ENCODE measurements at places on chromosomes 5 and 9.

DNA sequence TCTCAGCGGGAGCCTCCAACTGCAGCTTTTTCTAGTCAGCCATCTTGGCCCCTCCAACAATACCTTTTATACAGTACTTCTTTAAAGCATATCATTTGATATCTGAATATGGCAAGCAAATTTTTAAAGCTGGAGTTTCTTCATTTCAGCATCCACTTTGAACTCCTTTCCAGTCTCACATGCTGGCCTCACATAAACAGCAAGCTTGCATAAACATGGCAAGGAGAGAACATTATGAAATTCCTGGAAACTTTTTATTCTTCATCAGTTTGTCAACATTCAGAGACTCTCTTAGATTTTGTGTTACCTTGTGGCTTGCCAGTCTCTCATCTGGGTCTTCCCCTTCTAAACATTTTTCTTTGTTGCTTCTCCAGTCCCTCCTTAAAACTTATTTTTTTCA is 745.3 kb downstream of the NR2F1-AS1 start:
- no peak for DNase-seq

- no peak for DNase-seq
These were observed 2.0 kb upstream of the SLC30A5 start for GRCh38 chr5:69091771-69092170.

DNA sequence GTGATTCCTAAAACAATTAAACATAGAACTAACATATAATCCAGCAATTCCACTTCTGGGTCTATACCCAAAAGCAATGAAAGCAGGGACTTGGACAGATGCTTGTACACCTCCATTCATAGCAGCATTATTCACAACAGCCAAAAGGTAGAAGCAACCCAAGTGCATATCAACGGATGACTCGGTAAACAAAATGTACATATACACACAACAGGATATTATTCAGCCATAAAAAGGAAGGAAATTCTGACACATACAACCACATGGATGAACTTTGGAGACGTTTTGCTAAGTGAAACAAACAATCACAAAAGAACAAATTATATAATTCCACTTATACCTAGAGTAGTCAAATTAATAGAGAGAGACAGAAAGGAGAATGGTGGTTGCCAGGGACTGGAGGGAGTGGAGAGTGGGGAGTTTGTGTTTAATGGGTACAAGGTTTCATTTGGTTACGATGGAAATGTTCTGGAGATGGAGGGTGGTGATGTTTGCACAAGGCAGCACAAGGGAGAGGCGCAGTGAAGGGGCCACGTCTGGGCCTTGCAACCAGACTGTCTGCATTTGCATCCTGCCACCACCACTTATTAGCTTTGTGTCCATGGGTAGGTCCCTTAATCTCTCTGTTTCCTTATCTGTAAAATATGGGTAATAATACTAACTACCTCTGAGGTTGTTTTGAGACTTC is 36.3 kb upstream of the RLN1 start:
- no peak for DNase-seq

- peak; percentile 56 for DNase-seq
These were observed at the start of gene DIRAS2 for GRCh38 chr9:90642570-90643539. DIRAS2 (minus strand) TSS chr9:90642824; CDS start chr9:90613827, 28,997 bp downstream.

DNA sequence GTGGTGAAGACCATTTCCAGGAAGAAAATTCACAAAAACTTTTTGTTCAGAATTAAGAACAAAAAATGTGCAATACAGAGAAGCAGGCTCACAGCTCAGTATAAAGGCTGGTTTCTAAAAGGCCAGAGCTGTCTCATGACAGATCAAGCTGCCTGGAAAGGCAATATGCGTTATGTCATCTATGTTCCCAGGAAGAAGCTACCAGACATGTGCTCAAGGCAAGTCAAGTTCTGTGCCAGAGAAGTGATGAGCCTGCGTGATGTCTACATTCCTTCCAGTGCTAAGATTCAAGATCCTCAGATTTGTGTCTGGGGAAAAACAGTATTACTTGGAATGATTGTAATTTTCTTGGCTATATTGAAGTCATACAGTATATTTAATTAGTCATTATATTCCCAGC is 104.3 kb downstream of the PDE4D start:
- DNase-seq, result no peak

DNA sequence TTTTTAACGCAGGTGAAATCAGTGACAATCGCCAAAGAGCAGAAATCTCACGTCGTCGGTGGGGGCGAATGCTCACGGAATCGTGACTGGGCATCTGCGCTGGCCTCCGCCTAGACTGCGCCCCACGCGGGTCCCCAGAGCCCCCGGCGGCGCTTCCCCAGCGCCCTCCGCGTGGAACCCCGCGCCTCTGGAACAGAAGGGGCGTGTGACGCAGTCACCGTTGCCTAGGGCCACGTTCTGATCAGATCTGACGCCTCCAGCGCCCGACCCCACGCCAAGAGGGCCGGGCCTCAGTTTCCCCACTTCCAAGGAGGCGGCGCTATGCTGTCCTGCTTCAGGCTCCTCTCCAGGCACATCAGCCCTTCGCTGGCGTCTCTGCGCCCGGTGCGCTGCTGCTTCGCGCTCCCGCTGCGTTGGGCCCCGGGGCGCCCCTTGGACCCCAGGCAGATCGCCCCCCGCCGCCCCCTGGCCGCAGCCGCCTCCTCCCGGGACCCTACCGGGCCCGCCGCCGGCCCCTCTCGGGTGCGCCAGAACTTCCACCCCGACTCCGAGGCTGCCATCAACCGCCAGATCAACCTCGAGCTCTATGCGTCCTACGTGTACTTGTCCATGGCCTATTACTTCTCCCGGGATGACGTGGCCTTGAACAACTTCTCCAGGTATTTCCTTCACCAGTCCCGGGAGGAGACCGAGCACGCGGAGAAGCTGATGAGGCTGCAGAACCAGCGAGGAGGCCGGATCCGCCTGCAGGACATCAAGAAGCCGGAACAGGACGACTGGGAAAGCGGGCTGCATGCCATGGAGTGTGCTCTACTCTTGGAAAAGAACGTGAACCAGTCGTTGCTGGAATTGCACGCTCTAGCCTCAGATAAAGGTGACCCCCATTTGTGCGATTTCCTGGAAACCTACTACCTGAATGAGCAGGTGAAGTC is at the start of gene FTMT:
FTMT (plus strand) TSS at position 240 of the 932 bp plus-strand sequence; CDS start at position 322, 82 bp downstream.
- DNase-seq, result no peak

DNA sequence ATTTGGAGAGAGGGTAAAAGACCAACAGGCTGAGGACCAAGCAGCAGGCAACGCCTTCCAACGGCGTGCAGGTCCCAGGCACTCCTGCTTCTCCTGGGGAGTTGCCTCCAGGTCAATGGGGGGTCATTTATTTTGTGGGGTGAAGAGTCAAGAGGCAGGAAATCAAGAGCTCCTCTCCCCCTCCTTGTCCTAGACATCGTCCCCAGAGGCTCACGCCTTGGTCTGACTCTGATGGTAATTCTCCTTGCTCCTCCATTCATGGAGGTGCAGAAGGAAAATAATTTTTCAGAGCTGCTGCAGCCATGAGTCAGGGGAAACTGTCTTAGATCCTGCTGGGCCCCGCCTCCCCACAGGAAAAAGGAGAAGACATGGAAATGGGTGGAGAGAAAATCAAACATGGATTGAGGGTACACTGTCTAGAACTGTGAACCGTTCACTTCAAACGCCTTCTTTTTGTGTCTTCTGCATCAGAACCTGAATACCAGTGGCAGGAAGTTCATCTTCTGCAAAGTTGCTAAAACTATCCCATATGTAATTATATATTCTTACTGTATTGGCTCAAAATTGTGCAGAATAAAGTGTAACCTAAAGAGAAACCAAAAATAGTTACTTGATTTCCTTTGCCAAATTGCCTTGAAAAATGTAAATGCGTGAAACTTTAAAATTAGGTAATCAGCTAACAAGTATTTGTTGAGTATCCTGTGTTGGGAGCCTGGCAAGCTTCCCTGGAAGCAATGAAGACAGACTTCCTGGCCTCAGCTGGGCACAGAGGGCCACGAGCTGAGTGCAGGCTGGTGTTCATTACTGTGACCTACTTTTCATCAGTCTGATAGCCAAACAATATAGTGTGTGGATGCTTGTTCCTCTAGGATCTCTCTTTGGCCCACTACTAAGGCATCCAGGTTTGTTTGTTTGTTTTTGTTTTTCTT is 142.0 kb downstream of the CMYA5 start:
- DNase-seq, result no peak

DNA sequence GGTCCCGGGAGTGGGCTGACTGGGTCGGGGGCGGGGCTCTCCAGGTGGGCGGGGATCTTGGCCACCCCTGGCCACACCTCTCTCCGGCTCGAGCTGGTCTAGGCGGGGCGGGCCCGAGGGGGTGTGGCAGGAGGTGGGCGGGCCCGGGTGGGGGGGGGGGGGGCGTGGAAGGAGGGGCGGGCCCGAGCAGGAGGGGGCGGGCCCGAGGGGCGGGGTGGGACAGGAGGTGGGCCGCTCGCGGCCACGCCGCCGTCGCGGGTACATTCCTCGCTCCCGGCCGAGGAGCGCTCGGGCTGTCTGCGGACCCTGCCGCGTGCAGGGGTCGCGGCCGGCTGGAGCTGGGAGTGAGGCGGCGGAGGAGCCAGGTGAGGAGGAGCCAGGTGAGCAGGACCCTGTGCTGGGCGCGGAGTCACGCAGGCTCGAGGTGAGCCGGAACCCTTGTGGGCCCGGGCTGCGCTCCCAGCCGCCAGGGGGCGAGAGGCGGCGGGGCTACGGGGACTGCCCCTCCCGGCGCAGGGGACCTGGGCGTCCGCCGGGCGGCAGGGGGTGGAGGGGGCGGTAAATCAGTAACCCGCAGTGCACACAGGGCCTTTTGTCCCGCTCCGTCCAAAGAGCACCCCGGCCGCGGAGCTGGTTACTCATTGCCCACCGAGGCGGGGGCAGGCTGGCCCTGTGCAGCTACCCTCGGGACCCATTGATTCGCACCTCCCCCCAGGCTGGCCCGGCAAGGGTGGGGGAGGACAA is at the start of gene FGFR4:
FGFR4 (plus strand) TSS at position 262 of the 744 bp plus-strand sequence. CDS start 2,688 bp downstream, outside the sequence.
- DNase-seq, result peak; percentile 29

DNA sequence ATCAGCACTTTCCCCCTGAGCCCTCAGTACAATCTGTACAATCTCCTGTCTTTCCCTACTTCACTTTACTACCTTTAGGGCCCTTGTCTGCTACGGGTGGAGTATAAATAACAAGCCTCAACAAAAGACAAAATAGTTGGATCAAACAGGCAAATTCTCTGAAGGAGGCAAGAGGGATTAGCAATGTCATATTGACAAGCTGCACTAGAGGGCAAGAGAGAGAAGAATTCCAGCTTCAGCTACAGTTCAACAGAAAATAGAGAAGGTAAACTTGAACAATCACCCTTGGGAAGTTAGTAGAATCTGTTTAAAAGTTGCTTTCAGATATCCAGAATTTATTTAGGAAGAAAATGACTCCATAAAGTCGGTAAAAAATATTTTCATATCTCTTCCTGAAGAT is 68.4 kb upstream of the IZUMO3 start:
- DNase-seq, result no peak

- DNase-seq, result no peak
These were observed 34.2 kb downstream of the SUSD1 start for GRCh38 chr9:112140936-112141335.

- DNase-seq, result peak; percentile 45
These were observed 1.0 kb upstream of the EFNA5 start for GRCh38 chr5:107671742-107672210.

GRCh38 chr9:99296291-99296951 is 74.3 kb downstream of the SEC61B start:
- DNase-seq, result peak; percentile 16

DNA sequence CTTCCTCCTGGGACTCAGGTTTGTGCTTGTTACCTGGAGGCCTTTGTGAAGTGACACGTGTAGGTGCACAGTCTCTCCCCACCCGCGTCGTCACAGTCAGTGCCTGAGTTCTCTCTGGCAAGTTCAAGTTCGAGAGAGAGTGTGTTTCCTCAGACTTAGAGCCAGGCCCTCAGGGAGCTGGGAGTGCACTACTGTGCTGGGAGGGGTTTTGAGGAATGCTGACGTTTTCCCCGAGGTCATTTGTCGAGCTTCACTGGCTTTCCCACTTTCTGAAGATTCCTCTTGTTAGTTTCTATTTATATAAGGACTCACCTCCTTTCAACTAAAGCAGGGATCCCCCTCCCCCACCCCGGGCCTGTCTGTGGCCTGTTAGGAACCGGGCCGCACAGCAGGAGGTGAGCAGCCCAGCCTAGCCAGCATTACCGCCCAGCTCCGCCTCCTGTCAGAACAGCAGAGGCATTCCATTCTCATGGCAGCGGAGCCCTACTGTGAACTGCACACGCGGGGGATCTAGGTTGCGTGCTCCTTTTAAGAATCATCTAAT is 209.2 kb downstream of the DIRAS2 start:
- no peak for DNase-seq

DNA sequence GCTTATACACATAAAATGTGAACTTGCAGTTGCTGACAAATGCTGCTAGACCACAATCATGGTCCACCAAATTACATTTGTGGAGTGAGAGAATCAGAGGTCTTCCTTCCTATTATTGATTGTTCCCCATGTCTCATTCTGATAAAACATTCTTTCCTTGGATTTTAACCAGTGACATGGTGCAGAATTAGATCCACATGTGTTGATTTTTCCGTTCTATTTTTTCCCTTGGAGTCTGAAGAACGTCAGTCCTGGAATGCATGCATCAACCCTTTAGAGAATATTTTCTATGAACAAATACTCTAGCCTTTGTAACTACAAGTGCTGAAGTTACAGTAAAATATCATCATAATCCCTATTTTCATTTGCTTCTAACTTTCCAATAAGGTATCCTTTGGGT is 170.7 kb upstream of the SPRY4 start:
- peak; percentile 66 for DNase-seq

DNA sequence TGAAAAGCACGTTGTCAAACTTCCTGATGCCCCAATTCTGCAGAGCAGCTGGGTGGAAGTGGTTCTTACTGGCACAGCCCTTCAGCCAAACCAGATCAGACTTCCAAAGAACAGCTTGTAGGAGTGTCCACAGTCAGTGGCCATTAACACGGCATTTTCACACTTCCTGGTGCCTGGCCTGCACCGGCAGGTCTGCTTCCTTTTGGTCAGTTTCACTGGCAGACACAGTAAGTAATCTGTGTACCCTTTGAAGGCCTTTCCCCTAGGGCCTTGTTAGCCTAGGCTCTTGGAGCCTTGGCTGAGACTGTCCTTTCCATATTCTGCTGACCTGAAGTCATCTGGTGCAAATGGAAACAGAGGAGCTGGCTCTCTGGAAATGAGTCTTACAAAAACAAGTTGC is 297.5 kb upstream of the TNC start:
- no peak for DNase-seq

GRCh38 chr5:107501965-107502675 is 168.6 kb downstream of the EFNA5 start:
- DNase-seq, result no peak

DNA sequence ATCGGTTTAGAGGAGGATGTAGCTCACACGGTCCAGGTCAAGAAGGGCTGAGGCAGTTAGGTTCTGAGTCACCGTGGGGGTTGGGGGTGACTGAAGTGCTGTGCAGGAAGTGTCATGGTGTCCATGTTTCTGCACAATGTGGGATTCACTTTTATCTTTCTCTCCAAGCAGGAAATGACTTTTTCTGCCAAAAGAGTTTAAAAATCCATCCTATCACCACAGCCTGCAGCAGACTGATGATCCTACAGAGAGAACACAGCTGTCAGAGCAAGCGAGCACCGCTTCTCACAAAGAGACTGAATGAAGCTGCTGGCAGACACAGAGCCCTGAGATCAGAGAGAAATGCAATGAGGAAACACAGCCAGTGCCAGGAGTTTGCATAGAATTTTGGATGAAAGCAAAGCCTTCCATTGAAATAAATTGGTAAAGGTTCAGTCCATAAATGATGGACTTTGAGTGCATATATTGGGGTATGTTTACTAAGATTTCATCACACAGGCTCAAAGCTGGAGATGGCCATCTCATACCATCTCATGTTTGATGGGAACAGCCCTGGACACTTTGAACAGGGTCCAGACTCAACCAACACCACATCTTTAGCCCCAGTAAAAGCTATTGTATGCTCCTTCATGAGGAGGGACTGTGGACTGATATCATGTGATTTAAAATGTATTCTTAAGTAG is 213.9 kb upstream of the FBXL7 start:
- peak; percentile 0 for DNase-seq

- no peak for DNase-seq
These were observed 472.0 kb upstream of the WWC1 start for GRCh38 chr5:167819406-167819805.
